ENCODE measurements at places on chromosomes 16 and 17. TPM values are rescaled to one million over a fixed set of nuclear protein-coding genes. Genes with fewer than 3 reads are reported as not detected.
A peak's percentile ranks its signal among the peaks of the same experiment; 100 is the strongest.

- no peak for DNase-seq
Measured at GRCh38 chr16:86556576-86556975, 1.5 kb upstream of the MTHFSD start.

- DNase-seq, result no peak
Measured at GRCh38 chr16:74202009-74202408, 94.6 kb upstream of the PSMD7 start.

GRCh38 chr16:89482817-89483205, 7.5 kb downstream of the ANKRD11 start:
- no peak for DNase-seq

GRCh38 chr17:78993241-78993956, 13.7 kb upstream of the LGALS3BP start:
- peak; percentile 47 for DNase-seq

- DNase-seq, result no peak
Measured at GRCh38 chr16:6645768-6646568, 686.7 kb upstream of the RBFOX1 start.

GRCh38 chr16:81520560-81521135, 76.0 kb downstream of the CMIP start:
- DNase-seq, result no peak

GRCh38 chr17:521561-522325, 169.1 kb upstream of the RPH3AL start:
- no peak for DNase-seq

GRCh38 chr17:5788266-5788900, 204.1 kb upstream of the NLRP1 start:
- DNase-seq, result no peak

- no peak for DNase-seq
Measured at GRCh38 chr16:51705142-51705541, 554.1 kb upstream of the SALL1 start.

DNA sequence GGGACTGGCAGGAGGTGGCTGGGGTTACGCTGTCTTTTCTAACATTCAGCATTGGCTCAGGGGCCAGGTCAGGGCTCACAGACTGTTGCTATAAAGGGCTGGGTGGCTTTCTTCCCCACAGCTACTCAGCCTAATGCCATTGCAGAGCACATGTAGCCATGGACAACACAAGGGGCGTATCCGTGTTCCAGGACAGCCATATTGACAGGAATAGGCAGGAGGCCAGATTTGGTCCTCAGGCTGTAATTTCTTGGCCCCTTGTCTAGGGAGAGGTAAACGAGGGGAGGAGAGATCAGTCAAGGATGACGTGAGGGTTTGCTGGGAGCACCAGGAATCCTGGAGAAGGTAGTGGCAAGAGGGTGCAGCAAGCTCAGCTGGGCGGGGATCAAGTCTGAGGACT, 21.2 kb upstream of the MYO15B start:
- DNase-seq, result no peak

DNA sequence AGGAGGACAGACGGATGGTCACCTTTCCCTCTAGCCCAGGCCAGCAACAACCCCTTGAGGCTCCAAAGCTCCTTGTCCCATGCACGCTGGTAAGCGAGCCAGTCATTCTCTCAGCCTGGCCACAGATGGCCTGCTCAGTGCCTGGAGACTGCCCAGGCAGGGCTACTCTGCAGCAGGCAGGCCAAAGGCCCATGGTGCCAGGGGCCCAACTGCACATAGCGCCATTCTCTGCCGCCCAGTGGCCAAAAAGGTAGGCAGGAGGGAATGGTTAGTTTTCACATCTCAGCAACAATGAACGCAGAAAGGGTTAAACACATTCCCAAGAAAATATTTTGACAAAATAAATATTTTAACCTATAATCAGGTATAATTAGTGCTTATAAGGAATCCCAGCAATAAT, 7.7 kb upstream of the SREBF1 start:
- DNase-seq, result no peak

DNA sequence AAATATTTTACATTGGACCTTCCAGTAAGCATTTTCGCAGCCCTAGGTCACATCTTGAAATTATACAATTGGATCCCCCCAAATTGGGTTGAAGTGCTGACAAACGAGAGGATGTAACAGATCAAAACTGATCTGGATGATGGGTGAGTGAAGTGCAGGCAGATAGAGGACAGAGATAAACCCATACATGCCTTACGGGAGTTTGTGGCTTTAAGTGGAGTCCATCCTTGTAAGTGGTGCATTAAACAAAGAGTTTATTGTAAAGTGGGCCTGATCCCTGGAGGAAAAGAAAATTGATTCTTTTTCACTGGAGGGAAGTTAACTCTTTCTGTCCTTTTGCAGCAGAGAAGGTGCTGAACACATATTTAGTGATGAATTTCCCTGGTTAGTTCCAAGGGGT, 39.0 kb upstream of the KCNJ2 start:
- DNase-seq, result no peak

GRCh38 chr16:1687427-1688316, 9.6 kb downstream of the JPT2 start:
- DNase-seq, result no peak

GRCh38 chr17:21095735-21096134, 31.0 kb upstream of the DHRS7B start:
- DNase-seq, result no peak

DNA sequence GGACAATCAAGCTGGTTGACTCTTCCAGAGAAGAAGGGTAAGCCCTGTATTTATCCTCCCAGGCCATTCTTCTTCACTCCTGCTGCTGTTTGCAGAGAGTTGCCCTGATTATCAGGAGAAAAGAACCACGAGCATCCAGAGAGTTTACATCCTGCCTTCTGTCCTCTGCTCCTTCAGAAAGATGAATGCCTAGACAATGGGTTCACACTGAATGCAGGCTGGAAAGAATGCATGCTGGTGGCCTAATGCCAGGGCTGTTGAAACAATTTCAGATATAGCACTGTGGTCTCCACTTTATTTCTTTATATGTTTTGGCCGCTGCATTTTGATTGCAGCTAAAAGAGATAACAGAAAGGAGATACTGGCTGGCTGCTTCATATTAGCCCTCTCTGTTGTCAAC, 21.2 kb upstream of the HAS3 start:
- DNase-seq, result no peak

GRCh38 chr17:72077326-72077960, 43.4 kb upstream of the SOX9 start:
- DNase-seq, result no peak

- DNase-seq, result no peak
Measured at GRCh38 chr16:85174871-85175723, 62.8 kb upstream of the CIBAR2 start.

GRCh38 chr17:61132524-61132923, 267.1 kb upstream of the TBX2 start:
- no peak for DNase-seq

- no peak for DNase-seq
Measured at GRCh38 chr16:14360326-14361037, 269.6 kb downstream of the PARN start.

GRCh38 chr17:376936-377863, 24.6 kb upstream of the RPH3AL start:
- no peak for DNase-seq

- peak; percentile 68 for DNase-seq
Measured at GRCh38 chr17:44220213-44221083, 973 bp upstream of the UBTF start.

GRCh38 chr16:84555418-84556196, 51.1 kb upstream of the MEAK7 start:
- DNase-seq, result no peak

DNA sequence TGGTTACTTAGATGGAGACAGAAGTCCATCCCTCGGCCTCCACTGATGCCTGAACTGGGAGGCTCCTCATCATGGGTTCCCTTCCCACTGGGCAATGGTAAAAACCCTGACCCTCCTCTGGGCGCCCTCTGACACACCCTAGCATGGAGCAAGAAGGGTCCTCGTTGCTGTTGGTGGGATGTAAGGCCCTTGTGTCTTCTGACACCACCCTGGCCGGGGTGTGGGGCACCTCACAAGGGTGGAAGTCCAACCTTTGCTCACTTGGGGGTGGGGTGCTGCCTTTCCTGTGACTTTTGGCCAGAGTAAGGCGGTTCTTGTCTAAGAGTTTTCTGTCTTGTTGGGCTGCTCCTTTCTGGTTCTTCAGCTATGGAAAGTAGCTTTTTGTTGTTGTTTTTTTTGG, 28.7 kb downstream of the MPRIP start:
- DNase-seq, result no peak

DNA sequence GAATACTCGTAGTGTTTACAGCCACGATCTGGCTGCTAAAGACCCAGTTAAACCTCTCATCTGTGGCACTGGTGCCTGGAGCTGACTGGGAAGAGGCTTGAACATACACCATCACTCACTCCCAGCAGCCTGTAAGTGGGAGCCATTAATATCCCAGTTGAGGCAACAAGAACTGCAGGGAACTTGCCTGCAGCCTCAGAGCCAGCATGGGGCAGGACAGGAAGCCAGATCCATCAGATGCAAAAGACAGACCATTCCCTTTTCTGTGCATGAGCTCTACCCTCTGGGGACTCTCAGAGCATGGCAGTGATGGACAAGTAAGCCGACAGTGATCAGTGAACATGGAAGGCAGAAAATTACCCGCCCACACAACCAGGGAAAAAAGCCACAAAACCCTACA, 91.8 kb downstream of the TMEM132E start:
- DNase-seq, result no peak

DNA sequence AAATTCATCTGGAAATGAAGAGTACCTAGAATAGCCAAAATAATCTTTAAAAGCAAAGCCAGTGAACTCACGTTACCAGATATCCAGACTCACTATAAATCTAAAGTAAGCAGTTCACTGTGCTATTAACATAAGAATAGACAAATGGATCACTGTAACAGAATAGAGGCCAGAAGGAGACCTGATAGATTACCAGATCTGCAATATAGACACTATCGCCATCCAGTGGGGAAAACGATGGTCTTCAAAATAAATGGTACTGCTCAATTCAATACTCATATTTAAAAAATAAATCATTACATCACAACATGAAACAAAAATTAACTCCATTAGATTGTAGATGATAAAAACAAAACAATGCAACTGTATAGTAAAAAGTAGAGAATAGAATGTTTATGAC, 158.6 kb upstream of the CDH8 start:
- no peak for DNase-seq

GRCh38 chr17:67178555-67178954, 66.4 kb downstream of the HELZ start:
- DNase-seq, result no peak

DNA sequence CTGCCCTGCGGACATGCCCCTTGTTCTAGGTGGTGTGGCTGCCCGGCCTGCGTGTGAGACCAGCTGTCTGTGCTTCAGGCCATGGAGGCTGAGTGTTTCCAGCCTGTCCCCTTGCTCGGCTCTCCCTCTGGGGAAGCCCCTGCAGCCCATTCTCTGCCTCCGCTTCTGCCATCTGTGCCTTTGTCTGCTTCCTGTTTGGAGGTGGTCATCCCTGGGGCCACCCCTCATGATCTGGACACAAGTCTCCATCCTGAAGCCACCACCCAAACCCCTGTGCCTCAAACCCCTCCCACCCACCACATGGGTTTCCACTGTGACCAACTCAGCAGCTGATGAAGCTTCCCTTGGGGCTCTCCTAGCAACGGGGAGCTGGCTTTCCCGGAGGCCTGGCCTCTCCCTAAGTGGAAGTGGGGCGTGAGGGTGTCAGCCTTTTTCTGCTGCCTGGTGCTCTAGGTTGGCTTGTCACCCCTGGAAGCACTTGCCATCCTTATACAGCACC, 184.9 kb downstream of the SEC14L1 start:
- DNase-seq, result no peak

- no peak for DNase-seq
Measured at GRCh38 chr17:33113276-33113990, 121.8 kb downstream of the SPACA3 start.

DNA sequence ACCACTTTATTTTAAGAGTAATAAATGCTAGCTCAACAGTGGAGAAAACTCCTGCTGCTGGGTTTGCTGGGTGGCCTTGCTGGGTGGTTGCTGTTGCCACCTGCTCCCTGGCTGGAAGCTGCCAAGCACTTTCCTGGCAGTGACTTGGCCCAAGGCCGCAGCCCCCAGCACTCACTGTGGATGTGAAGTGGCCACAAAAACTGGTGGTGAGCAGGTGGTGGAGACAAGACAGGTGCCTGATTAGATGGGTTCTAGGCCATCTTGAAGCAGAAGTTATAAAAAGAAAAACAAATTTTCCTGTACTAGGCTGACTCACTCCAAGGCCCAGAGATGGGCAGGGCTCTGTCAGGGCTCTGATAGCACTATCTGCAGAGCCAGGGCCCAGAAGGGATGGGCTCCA, 224.7 kb upstream of the NLRP1 start:
- no peak for DNase-seq

GRCh38 chr17:17906418-17907215, 65.6 kb downstream of the TOM1L2 start:
- no peak for DNase-seq

DNA sequence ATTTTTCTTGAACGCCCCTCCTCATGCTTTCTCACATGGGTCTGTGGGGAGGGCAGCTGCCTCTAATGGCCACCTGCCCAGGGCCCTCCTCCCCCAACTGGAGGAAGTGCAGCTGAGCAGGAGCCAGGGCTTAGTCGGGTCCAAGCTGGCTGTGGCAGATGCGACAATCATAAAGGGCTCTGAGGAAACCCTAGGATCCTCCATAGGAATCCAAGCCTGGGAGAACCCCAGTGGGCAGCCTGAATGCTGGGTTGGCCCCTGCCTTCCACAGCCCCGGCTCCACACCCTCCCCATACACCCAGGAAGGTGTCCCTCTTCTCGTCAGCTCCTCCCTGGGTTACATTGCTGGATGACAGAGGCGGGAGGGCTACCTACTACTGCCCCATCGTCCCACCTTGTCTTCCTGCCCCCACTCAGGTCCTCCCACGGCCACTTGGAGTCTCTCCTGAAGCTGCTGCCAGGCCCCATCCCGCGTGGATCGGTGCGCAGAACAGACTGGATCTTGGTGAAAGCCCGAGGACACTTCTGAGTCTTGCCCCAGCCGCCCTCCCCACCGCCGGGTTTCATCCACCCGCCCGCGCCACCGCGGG, 15.6 kb upstream of the CBFB start:
- no peak for DNase-seq

DNA sequence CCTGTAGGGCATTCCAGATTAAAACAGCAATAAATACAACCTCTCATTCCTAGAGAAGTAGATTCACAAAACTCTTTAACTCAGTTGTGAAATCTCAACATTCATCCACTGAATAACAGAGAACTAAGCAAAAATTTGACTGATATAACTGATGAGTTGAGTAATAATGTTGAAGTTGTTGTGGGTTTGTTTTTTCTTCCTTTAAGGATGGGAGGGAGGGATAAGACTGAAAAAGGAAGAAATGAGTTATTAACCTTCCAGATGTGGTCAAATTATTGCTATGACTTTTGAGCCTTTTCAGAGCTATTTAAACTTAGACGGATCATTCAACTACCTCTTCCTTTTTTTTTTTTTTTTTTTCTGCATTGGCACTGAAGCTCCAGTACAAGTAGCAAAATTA, 38.6 kb downstream of the SKAP1 start:
- DNase-seq, result no peak

Gene HAP1
- 0.11 TPM for total RNA-seq

Gene SLC52A1
- total RNA-seq, result 0.25 TPM

Gene USP43
- 0.10 TPM for total RNA-seq

Gene CDH11
- not detected for total RNA-seq

Gene TMC5
- not detected for total RNA-seq

Gene ATP1B2
- total RNA-seq, result 0.96 TPM

Gene CX3CL1
- total RNA-seq, result not detected

Gene MYO18A
- total RNA-seq, result 63.6 TPM

Gene RHBDF2
- total RNA-seq, result 62.4 TPM

Gene SOX15
- total RNA-seq, result 0.55 TPM

Gene CCDC78
- total RNA-seq, result 12.0 TPM

Gene CBX8
- 2.0 TPM for total RNA-seq

Gene HOXB4
- 1.8 TPM for total RNA-seq

Gene SMIM22
- total RNA-seq, result not detected

Gene DYNLL2
- 35.3 TPM for total RNA-seq

Gene GPR179
- 0.11 TPM for total RNA-seq

All from naive thymus-derived CD8-positive, alpha-beta T cell (primary cell).